ENCODE measurements at places on chromosomes 11 and 22.

- DNase-seq, result no peak
These were observed 3.9 kb downstream of the TUBA8 start for GRCh38 chr22:18114495-18114894.

- peak; percentile 19 for DNase-seq
These were observed 38.5 kb upstream of the CYP2D6 start for GRCh38 chr22:42169055-42169469.

DNA sequence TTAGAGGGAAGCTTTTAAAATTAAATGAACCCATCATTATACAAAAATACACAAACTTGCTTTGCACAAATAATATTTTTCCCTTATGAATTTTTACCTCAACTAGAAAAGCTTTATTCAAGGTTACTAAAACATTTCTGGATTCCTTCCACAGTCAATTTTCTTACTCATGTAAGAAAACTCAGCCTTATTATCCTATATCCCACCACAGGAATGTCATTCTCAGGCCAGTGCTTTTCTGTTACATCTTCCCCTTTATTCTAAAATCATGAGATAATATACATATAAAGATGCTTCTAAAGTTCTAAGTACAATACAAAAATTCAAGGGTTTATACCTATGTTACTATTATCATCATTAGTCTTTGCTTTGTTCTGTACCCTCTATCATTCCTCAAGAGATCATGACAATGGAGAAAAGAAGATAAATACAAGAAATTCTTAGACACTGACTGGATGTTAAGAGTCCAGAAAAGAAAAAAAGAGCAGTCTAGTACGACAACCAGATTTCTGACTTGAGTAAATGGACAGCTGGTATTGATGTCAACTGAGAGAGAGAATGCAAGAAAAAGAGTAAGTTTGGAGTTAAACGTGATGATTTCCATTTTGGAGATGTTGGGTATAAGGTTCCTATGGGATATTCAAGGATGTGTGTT is 60.3 kb downstream of the MTMR2 start:
- no peak for DNase-seq

DNA sequence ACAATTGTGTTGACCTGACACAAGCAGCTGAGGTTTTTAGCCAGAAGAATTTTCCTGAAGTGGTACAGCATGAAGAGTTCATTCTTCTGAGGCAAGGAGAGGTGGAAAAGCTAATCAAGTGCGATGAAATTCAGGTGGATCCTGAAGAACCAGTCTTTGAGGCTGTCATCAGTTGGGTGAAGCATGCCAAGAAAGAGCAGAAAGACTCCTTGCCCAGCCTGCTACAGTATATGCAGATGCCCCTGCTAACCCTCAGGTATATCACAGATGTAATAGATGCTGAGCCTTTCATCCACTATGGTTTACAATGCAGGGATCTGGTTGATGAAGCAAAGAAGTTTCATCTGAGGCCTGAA is 12.9 kb upstream of the SCARF2 start:
- DNase-seq, result no peak

DNA sequence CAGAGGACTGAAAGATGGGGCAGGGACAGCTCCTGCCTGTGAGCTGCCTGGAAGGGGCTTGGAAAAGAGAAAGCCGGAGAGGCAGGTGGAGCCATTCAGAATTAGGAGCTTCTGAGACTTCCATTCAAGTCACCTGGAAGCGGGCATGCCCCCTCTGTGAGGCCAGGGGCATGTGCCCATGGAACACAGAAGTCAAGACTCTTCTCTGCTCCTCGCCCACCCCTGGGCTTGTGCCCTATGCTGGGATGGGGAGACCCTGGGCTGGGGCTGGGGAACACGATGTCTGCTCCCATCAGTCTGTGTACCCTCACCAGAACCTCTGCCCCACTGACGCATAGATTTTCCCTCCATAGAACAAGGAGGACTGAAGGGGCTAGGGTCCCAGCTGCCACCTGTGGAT is 372.0 kb downstream of the SHANK2 start:
- no peak for DNase-seq

DNA sequence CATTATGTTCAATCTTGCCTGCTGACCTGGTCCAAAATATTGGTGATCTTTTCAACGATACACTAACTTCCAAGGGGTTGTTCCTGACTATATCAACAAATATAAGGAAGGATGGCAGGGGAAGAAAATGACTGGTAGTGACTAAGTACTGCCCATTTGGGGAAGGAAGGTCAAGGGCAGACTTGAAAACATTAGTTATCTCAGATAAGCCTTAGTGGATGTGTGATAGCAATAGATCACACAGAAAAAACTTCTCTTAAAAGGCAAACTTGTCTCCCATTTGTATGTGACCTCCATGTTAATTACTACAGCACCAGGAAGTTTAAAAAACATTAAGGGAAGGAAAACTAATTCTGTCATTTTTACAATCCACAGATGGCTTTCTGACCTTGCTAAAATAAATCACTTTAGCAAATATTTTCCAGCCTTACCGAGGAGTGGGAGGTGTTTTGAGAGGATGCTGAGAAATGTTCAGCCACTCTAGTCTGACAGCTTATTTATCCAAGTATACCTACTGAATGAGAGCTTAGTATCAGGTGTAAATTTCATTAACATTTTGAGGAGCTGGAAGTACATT is 88.2 kb upstream of the DDI1 start:
- DNase-seq, result no peak

All from NCI-H187 (cell line).